ENCODE measurements at places on chromosomes 13 and 19. TPM values are rescaled to one million over a fixed set of nuclear protein-coding genes. Genes with fewer than 3 reads are reported as not detected.

DNA sequence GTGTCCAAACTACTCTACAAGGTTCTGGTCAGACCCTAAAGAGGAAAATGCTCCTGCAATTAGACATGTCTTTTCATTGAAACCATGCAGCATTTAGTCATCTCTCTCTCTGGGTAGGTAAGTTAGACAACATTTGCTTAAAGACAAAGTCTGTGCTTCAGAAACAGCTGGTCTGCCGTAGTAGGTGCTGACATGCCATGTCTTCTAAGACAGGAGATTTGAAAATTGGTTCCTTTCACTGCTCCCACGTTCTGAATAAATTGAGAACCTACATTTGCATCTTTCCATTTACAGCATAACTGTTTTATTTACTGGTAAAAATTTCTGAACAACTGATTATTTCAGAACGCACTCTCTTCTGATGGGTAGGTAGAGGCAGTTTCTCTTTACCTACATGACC lies 494.0 kb downstream of the EFNB2 start:
- DNase-seq = no peak
- no peak overlapping the region for H3K4me3 ChIP-seq
- H3K36me3 ChIP-seq = no peaks in the 10 kb centered on the region
- no peak overlapping the region for H3K27ac ChIP-seq
- no peaks in the 10 kb centered on the region for H3K4me1 ChIP-seq
- H3K27me3 ChIP-seq = peaks cover 1% of the 10 kb centered on the region

- H3K27ac ChIP-seq = peak overlapping the region; percentile 57
- H3K36me3 ChIP-seq = peaks cover 24% of the 10 kb centered on the region
- H3K4me1 ChIP-seq = peaks cover 26% of the 10 kb centered on the region
- peak; percentile 26 for DNase-seq
Measured at GRCh38 chr19:41999071-41999877, 5.2 kb upstream of the ATP1A3 start.

- no peak for DNase-seq
- peaks cover 33% of the 10 kb centered on the region for H3K4me1 ChIP-seq
- H3K27ac ChIP-seq = peak overlapping the region; percentile 82
- no peaks in the 10 kb centered on the region for H3K36me3 ChIP-seq
- peaks cover 2% of the 10 kb centered on the region for H3K27me3 ChIP-seq
Measured at GRCh38 chr13:39035204-39035603, 2.7 kb downstream of the PROSER1 start.

GRCh38 chr19:47613165-47614020 lies 4.5 kb downstream of the BICRA start:
- H3K4me3 ChIP-seq = peak overlapping the region; percentile 63
- H3K4me1 ChIP-seq = peaks cover 47% of the 10 kb centered on the region
- H3K36me3 ChIP-seq = peaks cover 3% of the 10 kb centered on the region
- DNase-seq = peak; percentile 67
- peak overlapping the region; percentile 97 for H3K27ac ChIP-seq

GRCh38 chr13:73299787-73300186 lies 241.0 kb downstream of the KLF5 start:
- DNase-seq = no peak
- no peak overlapping the region for H3K27ac ChIP-seq
- no peak overlapping the region for H3K4me3 ChIP-seq
- H3K36me3 ChIP-seq = no peaks in the 10 kb centered on the region
- no peaks in the 10 kb centered on the region for H3K4me1 ChIP-seq
- H3K27me3 ChIP-seq = no peaks in the 10 kb centered on the region

DNA sequence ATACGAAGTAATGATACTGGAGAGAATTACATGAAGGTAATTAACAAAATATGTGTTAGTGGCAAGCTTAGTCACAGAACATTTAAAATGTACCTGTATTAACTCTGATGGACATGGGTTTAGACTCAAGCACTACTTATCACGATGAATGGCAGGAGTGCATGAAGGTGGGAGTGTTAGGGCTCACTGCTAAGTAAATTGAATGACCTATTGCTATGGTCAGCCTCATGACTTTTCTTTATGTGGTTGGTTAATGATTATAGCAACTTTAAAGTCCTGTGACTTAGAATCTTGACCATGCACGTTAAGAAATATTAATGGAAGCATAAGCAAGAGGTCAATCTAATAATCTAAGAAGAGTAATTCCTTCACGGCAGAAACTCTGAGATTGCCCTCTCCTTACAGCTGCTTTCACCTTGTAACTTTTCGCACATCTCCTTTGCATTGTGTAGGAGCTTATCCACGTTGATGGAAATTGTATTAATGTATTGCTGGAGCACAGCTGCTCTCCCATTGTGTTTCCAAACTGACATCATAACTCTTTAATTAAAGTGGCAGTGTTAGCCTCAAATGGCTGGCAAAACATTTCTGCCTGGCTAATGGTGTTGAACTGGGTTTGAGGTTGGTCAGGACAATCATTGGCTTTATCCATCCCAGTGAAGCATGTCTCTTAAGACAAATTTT lies 114.5 kb downstream of the RXFP2 start:
- no peak overlapping the region for H3K4me3 ChIP-seq
- H3K27me3 ChIP-seq = no peaks in the 10 kb centered on the region
- no peak overlapping the region for H3K27ac ChIP-seq

GRCh38 chr13:57918913-57919312 lies 287.4 kb downstream of the PCDH17 start:
- no peak overlapping the region for H3K27ac ChIP-seq
- H3K4me1 ChIP-seq = peaks cover 8% of the 10 kb centered on the region
- no peak for DNase-seq
- no peaks in the 10 kb centered on the region for H3K27me3 ChIP-seq

- H3K27ac ChIP-seq = no peak overlapping the region
- no peaks in the 10 kb centered on the region for H3K27me3 ChIP-seq
- no peak for DNase-seq
- no peaks in the 10 kb centered on the region for H3K36me3 ChIP-seq
- no peak overlapping the region for H3K4me3 ChIP-seq
- H3K4me1 ChIP-seq = no peaks in the 10 kb centered on the region
Measured at GRCh38 chr13:78325585-78325984, 277.8 kb downstream of the POU4F1 start.

- H3K4me1 ChIP-seq = peaks cover 3% of the 10 kb centered on the region
- peaks cover 17% of the 10 kb centered on the region for H3K36me3 ChIP-seq
- H3K27me3 ChIP-seq = peaks cover 5% of the 10 kb centered on the region
- no peak overlapping the region for H3K27ac ChIP-seq
- DNase-seq = no peak
- no peak overlapping the region for H3K4me3 ChIP-seq
Measured at GRCh38 chr19:4547303-4548237, 7.7 kb upstream of the LRG1 start.

GRCh38 chr13:112448621-112449544 lies 72.7 kb downstream of the SPACA7 start:
- DNase-seq = no peak
- H3K27ac ChIP-seq = no peak overlapping the region
- H3K27me3 ChIP-seq = peaks cover 1% of the 10 kb centered on the region
- no peak overlapping the region for H3K4me3 ChIP-seq
- no peaks in the 10 kb centered on the region for H3K4me1 ChIP-seq

DNA sequence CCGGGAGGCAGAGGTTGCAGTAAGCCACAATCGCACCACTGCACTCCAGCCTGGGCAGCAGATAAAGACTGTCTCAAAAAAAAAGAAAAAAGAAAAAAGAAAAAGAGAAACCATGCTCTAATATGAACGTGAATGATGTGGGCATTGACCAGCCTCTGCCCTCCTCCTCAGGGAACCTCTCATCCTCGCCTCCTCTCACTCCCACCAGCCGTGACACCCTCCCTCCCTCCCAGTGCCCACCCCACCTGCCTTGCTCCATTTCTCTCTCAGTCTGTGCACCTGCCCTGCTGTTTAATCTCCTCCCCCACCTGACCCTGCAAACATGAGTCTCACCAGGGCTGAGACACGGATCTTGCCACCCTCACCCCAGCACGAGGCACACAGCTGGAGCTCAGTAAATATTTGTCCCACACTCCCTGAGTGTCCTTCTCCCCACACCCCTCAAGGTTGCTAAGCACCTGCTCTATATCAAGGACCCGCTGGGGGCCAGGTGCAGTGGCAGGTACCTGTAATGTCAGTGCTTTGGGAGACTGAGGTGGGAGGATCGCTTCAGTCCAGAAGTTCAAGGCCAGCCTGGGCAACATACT lies 7.5 kb upstream of the BCAT2 start:
- H3K36me3 ChIP-seq = peaks cover 7% of the 10 kb centered on the region
- H3K27me3 ChIP-seq = peaks cover 4% of the 10 kb centered on the region
- H3K4me1 ChIP-seq = no peaks in the 10 kb centered on the region
- DNase-seq = no peak

DNA sequence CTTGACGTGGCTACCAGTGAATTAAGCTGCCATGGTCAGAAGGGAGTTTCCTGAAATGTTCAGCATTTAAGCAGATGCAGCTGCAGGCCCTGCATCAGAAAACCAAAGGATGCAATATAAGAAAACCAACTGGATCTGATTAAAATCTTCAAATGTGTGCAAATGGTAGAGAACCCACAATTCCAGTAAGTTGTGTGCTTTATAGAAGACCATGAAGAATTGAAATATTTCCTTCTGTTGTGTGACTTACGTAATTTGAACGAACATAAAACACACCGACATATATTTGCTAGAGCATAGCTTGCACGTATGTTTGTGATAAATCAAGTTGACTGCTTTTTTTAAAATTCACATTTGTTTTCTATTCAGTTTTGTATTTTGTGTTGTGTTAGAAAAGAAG lies 191.4 kb downstream of the COL4A1 start:
- peaks cover 27% of the 10 kb centered on the region for H3K4me1 ChIP-seq
- no peak overlapping the region for H3K4me3 ChIP-seq
- no peak for DNase-seq
- peaks cover 8% of the 10 kb centered on the region for H3K27me3 ChIP-seq
- H3K27ac ChIP-seq = no peak overlapping the region

- peaks cover 12% of the 10 kb centered on the region for H3K27me3 ChIP-seq
- H3K4me3 ChIP-seq = no peak overlapping the region
- peaks cover 7% of the 10 kb centered on the region for H3K36me3 ChIP-seq
- no peak for DNase-seq
- H3K27ac ChIP-seq = peak overlapping the region; percentile 67
Measured at GRCh38 chr13:21884299-21884909, 213.5 kb downstream of the FGF9 start.

DNA sequence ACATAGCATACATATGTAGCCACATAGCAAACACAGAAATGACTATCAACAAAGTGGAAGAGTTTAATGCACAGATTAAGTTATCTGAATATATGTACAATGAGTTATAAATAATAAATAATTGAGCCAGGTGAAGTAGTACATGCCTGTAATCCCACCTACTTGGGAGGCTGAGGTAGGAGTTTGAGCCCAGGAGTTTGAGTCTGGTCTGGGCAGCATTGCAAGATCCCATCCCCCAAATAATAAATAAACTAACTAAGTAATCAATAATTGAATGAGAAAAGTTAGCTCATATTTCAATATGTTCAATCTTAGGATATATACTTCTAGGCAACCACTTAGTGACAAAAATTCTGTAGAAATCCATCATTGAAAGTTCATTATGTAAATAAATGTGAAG lies 1.7 kb downstream of the CARD8 start:
- peaks cover 4% of the 10 kb centered on the region for H3K27me3 ChIP-seq
- H3K27ac ChIP-seq = peak overlapping the region; percentile 74
- H3K4me3 ChIP-seq = peak overlapping the region; percentile 74
- peaks cover 11% of the 10 kb centered on the region for H3K36me3 ChIP-seq
- no peak for DNase-seq
- H3K4me1 ChIP-seq = peaks cover 56% of the 10 kb centered on the region

GRCh38 chr19:33998739-33999345 lies 173.5 kb upstream of the LSM14A start:
- no peaks in the 10 kb centered on the region for H3K36me3 ChIP-seq
- H3K27ac ChIP-seq = no peak overlapping the region
- no peak overlapping the region for H3K4me3 ChIP-seq
- H3K27me3 ChIP-seq = no peaks in the 10 kb centered on the region

DNA sequence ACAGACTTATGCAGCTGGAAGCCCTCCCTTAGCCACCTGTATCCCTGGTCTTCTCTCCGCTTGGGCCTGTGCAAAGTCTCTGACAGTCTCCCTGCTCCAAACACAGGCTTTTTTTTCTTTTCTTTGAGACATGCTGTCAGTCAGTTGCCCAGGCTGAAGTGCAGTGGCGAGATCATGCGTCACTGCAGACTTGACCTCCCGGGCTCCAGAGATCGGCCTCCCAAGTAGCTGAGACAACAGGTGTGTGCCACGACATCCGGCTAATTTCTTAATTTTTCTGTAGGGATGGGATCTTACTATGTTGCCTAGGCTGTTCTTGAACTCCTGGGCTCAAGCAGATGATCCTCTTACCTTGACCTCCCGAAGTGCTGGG lies 1.6 kb downstream of the MZF1 start:
- no peak for DNase-seq
- peaks cover 28% of the 10 kb centered on the region for H3K27me3 ChIP-seq
- H3K4me1 ChIP-seq = peaks cover 24% of the 10 kb centered on the region
- H3K36me3 ChIP-seq = peaks cover 34% of the 10 kb centered on the region

DNA sequence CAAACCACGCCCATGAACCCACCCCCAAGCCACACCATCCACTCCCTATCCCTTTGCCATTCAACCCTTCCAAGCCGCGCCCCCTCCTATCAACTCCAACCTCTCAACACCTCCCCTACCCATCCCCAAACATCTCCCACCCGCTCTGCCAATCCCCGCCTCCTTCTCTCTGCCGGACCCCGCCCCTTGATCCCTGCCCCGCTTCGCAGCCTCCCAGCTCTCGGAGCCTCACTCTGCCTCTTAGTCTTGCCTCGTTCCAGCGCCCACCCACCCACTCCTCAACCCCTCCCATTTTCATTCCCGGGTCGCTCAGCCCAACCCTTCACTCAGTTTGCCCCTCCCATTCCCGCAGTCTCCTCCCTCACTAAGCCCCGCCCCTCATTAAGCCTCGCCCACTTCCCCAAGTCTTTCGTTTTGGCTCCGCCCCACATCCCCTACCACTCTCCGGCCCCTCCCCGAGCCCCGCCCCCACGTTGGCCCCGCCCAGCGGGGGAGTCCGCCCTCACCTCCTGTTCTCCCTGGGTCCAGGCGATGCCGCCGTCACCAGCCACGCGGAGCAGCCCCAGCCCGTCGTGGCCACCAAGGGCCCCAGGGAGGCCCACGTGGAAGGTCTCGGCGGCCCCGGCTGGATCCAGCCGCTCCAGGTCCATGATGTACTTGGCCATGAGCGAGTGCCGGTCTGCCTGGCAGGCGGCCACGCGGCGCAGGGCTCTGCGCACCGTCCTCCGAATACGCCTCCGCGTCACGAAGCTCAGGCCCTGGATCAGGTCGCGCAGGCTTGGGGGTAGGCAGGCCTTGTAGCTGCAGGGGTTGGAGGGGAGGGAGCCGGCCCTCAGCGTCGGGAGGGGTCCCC lies 5.7 kb downstream of the JAK3 start:
- peak; percentile 88 for DNase-seq
- H3K27me3 ChIP-seq = peaks cover 10% of the 10 kb centered on the region
- H3K4me1 ChIP-seq = peaks cover 4% of the 10 kb centered on the region
- H3K36me3 ChIP-seq = peaks cover 14% of the 10 kb centered on the region
- no peak overlapping the region for H3K4me3 ChIP-seq
- H3K27ac ChIP-seq = no peak overlapping the region

GRCh38 chr13:82010780-82011179 lies 1669.9 kb upstream of the SPRY2 start:
- no peak overlapping the region for H3K27ac ChIP-seq
- no peak for DNase-seq
- peaks cover 21% of the 10 kb centered on the region for H3K4me1 ChIP-seq
- H3K4me3 ChIP-seq = no peak overlapping the region

- no peak overlapping the region for H3K4me3 ChIP-seq
- H3K27ac ChIP-seq = no peak overlapping the region
- H3K4me1 ChIP-seq = no peaks in the 10 kb centered on the region
- H3K36me3 ChIP-seq = no peaks in the 10 kb centered on the region
Measured at GRCh38 chr19:41758846-41759245, 3.5 kb downstream of the CEACAM6 start.

TPTE2 gene
- not detected for total RNA-seq

IZUMO2 gene
- total RNA-seq = not detected

ZNF333 gene
- total RNA-seq = 17.5 TPM

CGB1 gene
- total RNA-seq = not detected

BEST2 gene
- not detected for total RNA-seq

FUT3 gene
- 1.4 TPM for total RNA-seq

NBEA gene
- total RNA-seq = 11.7 TPM
